ENCODE measurements at places on chromosomes 4 and X.

DNA sequence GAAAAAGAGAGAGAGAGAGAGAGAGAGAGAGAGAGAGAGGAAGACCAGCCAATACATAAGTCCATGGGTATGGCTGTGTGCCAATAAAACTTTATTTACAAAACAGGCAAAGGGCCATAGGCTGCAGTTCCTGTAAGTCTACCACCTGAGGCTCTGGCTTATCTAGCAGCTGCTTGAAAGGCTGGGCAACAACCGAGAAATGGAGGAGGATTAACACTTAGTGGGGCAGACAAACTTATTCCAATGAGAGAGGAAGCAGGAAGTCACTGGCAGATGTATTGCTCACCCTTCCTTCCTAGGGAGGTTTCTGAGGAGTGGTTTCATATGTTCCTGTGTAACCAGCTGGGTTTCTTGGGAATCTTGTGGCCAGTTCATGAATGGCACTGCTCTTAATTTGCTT is 4.7 kb upstream of the GPR143 start:
- DNase-seq = no peak

DNA sequence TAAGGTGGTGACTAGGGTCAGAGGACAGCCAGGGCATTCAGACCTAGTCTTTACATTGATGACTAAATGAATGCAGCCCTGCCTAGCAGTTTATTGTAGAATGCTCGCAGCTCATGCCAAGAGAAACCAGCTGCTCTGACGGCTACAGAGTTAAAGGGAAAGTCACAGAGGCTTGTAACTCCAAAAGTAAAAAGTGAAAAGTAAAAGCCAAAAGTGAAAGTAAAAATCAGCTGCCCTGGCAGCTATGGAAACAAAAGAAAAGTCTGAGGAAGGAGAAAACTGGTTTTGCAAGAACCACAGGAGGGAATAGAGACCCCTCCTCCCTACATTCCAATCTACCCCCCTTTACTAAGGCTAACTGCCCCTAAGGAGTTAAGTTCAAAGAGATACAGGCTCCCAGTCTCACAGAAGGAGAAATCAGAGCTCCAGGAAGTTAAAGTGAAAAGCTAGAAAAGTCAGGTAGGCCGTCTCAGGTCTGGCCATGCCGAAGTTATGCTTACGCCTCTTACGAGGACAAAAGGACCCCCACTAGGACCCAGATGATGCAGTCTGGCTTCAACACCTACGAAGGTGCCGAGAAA is 6.0 kb downstream of the GAGE10 start:
- no peak for DNase-seq

DNA sequence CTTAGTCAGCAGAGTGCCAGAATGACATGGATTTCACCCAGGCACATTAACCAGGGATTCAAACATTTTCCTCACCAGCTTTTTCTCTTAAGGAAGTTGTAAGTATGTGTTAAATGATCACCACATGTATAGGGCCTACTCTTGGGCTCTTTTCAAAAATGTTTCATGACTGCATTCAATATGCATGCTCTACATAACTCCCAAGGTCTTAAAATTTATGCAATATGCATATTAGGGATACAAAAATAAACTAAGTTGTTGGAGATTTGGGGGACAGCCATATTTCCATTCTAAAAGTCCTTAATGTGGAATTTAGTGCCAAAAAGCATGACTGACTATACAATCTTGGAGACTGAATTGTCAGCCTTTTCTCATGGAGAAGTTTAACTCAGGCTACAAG is 25.0 kb upstream of the TRPC5OS start:
- no peak for DNase-seq

- DNase-seq = no peak
Measured at GRCh38 chr4:159422019-159422418, 319.1 kb downstream of the RAPGEF2 start.

- no peak for DNase-seq
Measured at GRCh38 chrX:103615781-103616371, 8.1 kb downstream of the TCEAL3 start.

- DNase-seq = no peak
Measured at GRCh38 chr4:67371615-67372014, 173.7 kb downstream of the CENPC start.

- no peak for DNase-seq
Measured at GRCh38 chrX:2782171-2782570, 30.3 kb downstream of the XG start.

- DNase-seq = no peak
Measured at GRCh38 chr4:88240297-88240714, 44.1 kb downstream of the PPM1K start.

DNA sequence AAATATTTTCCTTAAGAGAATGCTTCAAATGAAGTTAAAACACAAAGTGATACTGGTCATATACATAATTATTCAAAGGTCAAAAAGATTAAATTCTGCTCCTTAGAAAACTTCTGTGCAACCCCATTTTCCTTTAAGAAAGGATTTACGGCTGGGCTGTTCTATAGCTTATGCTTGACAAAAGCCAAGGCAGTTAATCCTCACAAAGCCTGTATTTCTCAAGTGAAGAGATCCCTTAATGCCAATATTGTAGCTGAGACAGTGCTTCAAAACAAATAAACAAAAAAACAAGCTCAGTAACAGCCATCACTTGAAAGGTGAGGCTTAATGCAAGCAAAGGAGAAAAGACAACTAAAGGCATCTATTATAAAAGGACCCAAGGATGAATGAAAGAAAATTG is 42.5 kb downstream of the BTC start:
- DNase-seq = no peak

- DNase-seq = no peak
Measured at GRCh38 chr4:151031831-151032605, 16.9 kb upstream of the LRBA start.

Data from activated naive CD8-positive, alpha-beta T cell treated with anti-CD3 and anti-CD28 coated beads, Interleukin-2, amount 50 U/mL, for 16 hours (primary cell).